Stimulated activated CD8-positive, alpha-beta memory T cell treated with anti-CD3 and anti-CD28 coated beads, Interleukin-7, amount 100 ng/mL, for 1 hour (primary cell): ENCODE measurements at places on chromosomes 4 and X.

GRCh38 chr4:107915220-107915619 lies 16.1 kb upstream of the CYP2U1 start:
- no peak for DNase-seq

DNA sequence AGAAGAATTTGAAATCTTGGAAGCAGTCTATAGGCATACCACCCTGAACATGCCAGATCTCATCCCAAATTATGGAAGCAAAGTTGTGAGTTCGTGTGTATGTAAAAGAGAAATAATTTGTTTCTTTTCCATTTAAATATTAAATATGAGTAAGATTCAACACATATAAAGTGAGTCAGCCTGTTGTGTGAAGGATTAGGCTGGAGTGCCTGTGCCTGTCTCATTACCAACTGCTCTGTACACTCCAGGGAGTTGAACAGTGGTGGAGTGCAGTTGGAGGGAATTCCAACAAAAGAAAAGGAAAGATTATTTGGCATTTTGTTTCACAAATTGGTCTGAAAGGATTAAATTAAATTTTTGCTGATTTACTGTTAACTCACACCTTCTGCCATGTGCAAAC lies 435.6 kb downstream of the FAT4 start:
- DNase-seq = no peak

DNA sequence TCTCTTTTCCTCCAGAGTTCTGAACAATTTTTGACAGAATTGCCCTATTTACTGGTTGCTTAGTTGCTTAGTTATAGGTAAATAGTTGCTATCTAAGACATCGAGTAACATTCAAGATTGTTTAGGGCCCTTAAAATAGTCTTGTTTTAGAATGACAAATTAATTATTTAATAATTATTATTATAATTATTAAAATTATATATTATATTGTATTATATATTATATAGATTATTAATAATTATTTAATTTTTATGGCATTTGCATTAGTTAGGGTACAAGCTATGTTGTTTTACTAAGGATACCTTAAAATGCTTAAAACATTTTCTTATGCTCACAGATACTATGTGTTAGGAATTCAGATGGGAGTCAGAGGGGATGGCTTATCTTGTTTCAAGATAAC lies 59.2 kb downstream of the NPY1R start:
- no peak for DNase-seq

- no peak for DNase-seq
Measured at GRCh38 chr4:147318586-147318985, 162.3 kb upstream of the EDNRA start.

- no peak for DNase-seq
Measured at GRCh38 chr4:156280686-156281085, 327.0 kb upstream of the CTSO start.

DNA sequence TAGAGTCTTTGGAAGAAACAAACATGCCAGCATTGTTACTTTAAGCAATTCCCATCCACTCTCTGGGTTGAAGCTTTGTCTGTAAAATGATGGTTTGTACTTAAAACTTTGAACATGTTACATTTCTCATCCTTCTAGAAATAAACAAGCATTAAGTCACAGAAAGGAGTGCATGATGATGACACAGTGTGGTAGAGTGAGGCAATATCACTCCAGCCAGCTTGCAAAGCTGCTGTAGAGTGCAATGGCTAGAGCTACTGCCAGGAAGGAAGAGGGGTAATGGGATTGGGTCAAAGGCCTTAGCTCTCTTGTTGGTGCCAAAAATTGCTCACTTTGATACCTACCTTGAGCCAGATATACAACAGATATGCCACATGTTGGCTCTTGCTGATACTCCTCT lies 12.3 kb upstream of the ENOX2 start:
- no peak for DNase-seq

DNA sequence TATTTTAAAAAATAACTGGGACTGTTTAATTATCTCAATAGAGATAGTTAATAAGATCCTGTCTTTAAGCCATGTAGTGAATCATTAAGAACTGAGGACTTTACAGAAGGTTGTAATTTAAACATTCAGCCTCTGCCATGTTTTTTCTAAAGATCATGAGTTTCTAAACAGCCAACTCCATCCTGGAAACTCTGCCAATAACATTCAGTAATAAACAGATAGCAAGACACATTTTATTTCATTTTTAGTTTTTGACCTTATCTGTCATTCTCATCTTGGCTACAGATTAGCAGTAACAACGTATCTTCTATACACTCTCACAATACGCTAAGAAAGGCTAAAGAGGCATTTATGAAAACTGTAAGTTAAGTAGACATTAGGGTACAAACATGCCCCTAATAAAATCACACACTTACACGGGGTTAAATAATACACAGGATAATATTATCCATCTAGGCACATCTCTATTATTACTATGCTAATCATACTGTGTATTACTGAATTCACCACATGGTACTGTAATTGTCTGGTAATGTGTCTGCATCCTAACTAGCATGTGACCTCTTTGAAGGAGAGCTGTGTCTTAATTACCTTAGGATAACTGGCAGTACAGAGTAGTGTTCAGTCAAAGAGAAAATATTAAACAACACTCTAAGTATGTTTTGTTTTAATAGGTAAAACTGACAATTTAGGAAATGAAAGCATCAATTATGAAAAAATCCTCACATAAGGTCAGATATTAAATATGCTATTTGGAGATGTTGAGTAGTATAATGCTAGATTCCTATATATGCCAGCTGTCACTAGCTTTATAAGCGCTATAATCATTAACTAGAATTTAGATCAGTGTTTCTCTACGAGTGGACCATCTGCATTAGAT lies 122.4 kb upstream of the NAP1L5 start:
- DNase-seq = no peak

- no peak for DNase-seq
Measured at GRCh38 chrX:66051980-66052379, 12.1 kb upstream of the VSIG4 start.

- no peak for DNase-seq
Measured at GRCh38 chr4:8832113-8832915, 39.3 kb downstream of the HMX1 start.

GRCh38 chr4:71634364-71634763 lies 149.5 kb downstream of the GC start:
- DNase-seq = no peak

- no peak for DNase-seq
Measured at GRCh38 chrX:40006106-40007017, 91.4 kb downstream of the BCOR start.

- no peak for DNase-seq
Measured at GRCh38 chr4:95549246-95550114, 707 bp upstream of the UNC5C start.

GRCh38 chr4:94814237-94814636 lies 56.5 kb downstream of the BMPR1B start:
- no peak for DNase-seq

DNA sequence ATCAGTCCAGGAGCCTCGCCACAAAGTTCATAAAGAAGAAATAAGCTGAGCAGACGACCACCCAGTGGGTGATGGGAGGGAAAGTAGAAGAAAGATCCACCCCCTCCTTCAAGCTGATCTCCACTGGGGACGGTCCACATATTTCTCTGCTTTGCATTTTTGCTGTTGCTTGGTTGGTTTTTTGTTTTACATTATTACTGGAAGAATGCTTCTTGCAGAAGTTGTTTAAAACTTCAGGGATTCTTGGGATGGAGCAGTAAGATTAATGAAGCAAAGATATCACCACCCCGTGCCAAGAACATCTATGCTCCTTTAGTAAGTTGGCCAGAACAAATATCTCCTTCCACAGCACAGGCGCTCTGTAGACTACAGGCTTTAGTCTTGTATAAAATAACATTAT lies 30.1 kb downstream of the LGI2 start:
- DNase-seq = no peak

DNA sequence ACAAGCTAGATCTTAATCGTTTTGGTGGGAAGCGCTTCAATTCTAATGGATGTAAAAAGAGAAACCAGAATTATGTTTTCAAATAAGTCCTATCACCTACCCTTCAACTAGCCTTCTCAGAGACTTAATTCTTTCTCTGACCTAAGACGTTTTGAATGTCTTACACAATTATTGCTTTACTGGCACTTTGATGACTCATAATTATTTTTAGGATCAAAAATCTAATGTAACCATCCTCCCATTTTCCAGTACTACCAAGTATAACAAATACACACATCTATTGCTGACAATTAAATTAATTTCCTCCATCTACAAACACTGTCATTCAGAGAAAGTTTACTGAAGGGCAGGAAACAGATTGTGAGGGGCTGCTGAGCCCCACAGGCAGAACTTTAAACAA lies 108.6 kb downstream of the PPP3CA start:
- DNase-seq = no peak

GRCh38 chr4:117512414-117512813 lies 427.0 kb upstream of the TRAM1L1 start:
- DNase-seq = no peak

DNA sequence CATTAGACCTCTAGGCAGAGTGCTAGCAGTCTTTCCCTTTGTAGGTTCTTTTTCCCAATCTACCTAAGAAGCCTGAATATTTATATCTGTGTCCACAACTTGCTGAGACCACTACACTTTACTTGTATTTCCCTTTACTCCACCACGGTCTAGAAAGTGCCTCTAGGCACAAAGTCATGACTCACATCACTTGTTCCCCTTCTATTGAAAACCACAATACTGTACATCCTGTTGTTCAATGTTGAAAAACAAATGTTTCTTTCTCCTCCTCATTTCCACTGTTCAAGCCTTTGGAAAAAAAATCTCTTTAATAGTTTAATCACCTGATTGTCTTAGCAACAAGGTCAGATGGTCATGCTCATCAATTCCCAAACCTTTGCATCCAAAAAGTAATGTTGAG lies 326.7 kb downstream of the GUCY2F start:
- no peak for DNase-seq

GRCh38 chr4:96936886-96937285 lies 1097.0 kb downstream of the PDHA2 start:
- DNase-seq = no peak

DNA sequence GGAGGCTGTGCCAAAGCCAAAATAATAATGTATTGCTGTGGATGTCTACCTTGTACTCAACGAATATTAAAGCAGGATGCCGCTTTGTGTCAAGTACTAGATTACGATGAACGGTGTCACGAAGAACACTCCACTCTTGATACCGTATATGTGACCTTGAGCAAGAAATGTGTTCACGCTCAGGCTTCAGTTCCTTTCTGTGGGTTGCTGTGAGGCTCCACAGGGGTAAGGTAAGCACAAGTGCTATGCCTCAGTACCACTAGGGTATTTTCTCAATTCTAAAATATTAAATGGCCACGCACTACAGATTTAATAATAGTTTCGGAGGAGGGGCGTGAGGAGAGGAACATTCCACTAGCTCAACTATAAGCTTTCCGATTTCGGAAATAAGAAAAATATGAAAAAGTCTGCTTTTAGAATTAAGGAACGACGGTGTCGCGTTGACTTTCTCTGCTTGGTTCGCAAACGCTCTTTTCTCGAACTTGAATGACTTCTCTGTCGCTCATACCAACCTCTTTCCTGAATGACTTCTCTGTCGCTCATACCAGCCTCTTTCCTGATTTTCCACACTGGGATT lies 607 bp upstream of the SCOC start:
- no peak for DNase-seq

DNA sequence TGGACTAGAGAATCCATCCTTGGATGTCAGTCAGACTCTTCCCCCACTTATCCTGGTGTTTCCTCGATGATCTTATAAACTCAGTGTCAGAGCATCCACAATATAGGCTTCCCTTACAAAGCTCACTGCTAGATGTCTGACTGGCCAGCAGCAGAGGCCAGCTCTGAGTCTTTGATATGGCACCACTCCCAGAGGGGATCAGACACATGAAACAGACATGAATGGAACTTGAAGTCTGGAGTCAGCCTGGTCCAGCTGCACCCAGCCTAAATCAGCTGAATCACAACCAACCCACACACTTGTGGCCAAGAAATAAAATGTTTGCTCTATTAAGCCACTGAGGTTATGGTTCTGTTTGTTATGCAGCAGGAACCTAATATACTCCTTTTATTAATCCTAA lies 129.6 kb upstream of the MED14 start:
- DNase-seq = no peak

DNA sequence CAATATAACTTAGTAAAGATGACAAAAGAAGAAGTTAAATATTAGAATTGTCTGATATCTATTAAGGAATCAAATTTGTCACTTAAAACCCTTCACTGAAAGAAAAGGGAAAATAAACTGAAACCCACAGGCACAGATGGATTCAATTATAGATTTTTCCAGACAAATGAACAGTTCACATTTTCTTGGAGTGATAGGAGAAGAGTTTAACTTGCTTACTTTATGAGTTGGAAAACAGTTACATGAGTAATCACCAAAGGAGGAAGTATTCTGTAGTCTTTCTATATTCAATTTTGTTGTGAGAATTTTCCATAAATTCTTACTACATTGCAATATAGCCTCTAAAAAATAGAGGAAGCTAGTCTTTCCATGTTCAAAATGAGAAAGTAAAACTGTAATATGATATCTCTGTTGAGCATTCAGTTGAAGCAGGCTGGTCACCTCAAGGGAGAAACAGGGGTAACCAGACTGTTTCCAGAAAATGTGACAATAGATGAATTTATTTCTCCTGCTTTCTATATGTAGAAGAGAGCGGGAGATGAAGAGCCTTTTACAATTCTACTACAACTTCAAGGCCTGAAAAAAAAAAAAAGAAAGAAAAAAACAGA lies 330.3 kb upstream of the EPHA5 start:
- no peak for DNase-seq

GRCh38 chrX:88660836-88661235 lies 86.2 kb upstream of the CPXCR1 start:
- DNase-seq = no peak

DNA sequence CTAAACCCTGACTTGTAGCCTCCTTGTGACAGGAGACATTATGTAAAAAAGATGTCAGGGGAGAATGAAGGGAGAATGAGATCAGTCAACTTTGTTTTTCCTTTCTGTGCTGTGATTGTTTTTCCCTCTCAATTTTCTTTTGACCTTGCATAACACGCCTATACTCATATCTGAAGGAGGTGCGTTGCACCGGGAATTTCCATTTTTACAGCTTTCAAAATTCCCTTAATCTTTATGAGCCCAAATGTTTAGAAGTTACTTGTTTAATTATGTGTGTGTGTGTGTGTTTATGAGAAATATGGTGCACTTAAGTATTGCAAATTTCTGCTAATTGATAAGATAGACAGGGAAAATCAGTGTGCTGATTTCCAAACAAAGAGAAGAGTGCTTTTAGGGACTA lies 21.6 kb downstream of the SYNPO2 start:
- no peak for DNase-seq

- no peak for DNase-seq
Measured at GRCh38 chrX:21907260-21907659, 33.2 kb upstream of the SMS start.

- DNase-seq = no peak
Measured at GRCh38 chrX:32868524-32868895, 342.8 kb downstream of the DMD start.

DNA sequence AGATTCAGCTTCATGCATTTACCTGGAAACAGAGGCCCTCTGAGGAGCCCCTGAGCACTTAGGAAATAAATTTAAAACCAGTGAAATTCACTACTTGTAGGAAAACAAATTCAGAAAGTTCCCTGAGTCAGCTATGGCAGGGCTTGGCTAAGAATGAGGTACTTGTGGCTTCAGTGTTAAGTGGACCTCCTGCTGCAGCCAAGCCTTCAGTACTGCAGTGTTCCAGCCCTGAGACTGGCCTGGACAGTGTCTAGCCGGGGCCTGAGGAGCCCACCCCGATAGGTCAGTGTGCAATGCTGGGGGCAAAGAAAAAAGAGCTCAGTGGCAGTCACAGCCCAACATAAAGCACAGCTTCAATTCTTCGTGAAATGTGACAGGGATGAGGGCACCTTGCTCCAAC lies 41.9 kb downstream of the F11 start:
- no peak for DNase-seq
